ENCODE measurements at places on chromosomes 1 and 21.

GRCh38 chr1:154157520-154158306 lies 2.8 kb upstream of the NUP210L start:
- DNase-seq: peak; percentile 65

- DNase-seq: no peak
These were observed 26.3 kb downstream of the GADD45A start for GRCh38 chr1:67711158-67711854.

DNA sequence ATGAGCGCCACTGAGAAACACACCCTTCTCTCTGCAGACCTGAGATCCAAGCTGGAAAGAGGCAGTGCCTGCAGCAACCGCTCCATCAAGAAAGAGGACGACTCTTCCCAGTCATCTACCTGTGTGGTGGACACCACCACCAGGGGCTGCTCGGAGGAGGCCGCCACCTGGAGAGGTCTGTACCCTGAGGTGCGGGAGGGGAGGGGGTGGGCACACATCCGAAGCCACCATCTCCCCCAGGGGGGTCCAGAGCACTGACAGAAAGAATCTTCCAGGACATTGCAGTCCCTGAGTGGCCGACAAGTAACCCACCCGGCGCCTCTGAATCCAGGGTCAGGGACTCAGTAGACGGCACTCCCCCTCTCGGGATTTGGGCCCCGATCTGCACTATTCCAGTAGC lies 23.0 kb downstream of the TMEM201 start:
- no peak for DNase-seq

DNA sequence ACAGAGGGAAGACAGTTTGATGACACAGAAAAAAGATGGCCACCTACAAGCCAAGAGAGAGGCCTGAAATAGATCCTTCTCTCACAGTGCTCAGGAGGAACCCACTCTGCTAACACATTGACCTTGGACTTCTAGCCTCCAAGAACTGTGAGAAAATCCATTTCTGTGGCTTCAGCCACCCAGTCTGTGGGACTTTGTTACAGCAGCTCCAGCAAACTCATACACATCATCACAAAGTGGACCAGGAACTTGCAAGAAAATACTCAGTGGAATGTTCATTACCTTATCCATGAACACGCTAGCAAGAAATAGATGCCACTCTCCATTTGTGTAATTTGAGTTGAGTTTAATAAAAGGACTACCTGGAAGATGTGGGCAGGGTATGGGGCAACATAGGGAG lies 38.1 kb upstream of the VWA5B1 start:
- DNase-seq: no peak

DNA sequence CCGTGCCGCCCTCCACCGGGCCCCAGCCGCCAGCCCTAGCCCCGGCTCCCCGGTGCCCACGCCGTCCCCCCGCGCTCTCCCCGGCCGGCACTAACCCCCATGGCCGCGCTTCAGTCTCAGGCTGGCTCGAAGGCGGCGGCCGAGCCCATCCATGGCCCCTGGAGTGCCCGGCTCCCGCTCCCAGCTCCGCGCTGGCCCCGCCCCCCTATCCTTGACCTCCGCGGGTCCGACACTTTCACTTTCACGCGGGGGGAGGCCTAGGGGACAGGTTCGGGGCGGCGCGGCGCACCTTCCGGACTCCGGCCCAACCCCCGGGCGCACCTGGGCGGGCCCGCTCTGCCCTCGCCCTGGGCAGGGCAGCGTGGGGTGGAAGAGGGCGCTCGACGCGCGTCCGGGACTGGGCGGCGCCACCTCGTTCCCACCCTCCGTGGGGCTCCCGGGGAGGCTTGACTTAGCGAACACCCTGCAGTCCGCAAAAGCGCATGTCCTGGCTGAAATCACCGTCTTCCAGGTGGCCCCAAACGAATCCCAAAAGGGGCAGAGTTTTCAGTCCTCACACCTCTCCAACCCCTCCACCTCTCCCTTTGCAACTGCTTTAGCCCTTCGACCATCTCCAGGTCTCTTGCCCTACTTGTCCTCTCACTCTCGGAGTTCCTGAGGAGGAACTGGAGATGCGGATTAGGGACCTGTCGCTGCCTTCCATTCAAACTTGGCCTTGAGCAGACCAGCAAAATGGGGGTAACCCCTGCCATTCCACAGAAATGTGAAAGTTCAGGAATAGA lies 3.9 kb upstream of the DENND2D start:
- no peak for DNase-seq

DNA sequence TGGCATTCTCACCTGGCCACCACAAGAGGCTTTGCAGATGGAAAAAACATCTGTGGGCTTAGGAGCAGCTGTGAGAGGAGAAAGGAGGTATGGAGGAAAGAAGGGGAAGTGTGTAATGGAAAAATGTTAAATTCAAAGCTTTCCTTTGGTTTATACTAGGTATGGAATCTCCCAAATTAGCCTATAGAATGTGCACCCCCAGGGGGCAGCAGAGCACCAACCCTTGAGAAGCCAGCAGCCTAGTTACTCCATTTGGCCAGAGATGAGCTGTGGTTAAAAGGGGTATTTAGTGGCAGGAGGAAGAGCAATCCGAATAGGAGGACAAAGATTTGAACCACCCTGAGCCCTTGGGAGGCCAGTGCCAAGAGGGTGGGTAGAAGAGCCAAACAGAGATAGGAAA lies 97.5 kb upstream of the CTTNBP2NL start:
- no peak for DNase-seq

- no peak for DNase-seq
These were observed 59.1 kb upstream of the PDC start for GRCh38 chr1:186519982-186520381.

GRCh38 chr1:115976921-115977498 lies 697 bp downstream of the SLC22A15 start:
- no peak for DNase-seq

DNA sequence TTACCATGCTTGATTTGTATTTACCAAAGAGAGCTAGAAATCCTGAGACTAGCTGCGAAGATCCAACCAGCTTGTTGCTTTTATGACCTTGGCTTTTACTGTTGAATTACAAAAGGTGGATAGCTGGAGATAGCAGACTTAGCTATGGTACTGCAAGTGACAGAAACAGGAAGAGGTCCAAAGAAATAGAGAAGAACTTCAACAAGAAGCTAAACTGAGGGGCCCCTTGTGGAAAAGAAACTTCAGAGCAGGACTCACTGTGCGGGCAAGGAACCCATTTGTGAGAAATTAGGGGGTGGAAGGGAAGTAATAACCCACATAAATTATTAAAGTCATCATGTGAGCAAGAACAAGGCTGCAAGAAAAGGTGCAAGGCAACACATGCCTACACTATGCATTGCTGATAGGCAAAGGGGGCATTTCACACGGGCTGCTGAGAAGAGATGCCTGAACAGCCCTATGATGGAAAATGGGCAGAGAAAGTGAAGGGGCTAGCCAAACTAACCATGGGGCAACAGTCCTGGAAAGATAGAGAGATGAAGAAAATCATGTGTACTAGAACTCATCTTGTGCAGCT lies 116.6 kb upstream of the PRDX6 start:
- no peak for DNase-seq

DNA sequence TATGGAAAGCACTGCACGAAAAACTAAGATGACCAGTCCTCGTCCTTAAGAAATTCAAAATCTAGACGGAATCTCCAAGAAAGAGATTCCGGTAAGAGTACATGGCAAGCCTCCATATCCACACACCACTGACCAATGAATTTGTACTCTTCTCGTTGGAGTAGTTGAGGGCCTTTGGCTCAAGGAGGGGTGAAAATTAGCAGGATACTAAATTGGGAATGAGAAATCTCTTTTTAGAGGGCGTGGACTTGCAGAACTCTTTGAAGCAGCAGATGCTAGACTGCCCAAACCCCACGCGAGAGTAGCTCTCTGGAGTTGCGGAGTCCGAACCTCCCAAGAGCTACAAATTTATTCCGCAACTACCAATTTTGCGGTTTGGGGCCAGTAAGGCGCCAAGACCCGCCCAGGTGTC lies 872 bp upstream of the PPP2R5A start:
- DNase-seq: no peak

GRCh38 chr1:204509186-204509635 lies 7.0 kb upstream of the MDM4 start:
- no peak for DNase-seq

DNA sequence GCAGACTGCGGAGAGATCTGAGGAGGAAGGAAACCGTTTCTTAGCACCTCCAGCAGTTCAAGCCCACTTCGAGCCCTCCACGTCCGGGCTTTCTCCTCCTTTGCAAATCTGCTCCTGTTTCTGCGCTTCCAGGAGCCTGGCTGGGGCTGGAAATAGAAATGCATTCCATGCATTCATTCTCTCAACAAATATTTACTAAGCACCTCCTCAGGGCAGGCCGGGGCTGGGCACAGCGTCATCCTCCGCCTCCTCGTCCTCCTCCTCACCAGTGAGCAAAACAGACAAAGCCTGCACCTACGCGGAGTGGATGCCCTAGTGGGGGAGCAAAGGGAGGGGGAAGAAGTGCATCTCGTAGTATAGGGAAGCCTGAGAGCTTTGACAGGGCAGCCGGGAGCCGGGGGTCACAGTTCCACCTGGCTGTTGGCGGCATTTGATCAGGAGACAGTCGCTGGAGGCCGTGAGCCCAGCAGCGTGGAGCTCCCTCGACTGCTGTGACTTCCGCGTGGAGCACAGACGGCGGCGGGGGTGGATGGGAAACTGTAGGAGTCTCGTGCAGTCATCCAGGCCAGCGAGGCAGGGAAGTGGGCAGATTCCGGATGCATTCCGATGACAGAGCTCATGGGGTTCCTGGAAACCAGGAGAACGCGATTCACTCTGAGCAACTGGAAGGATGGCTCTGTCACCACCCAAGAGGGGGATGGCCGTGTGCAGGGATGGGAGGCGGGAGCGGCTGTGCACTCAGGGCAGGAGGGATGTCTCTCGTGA lies 93.5 kb downstream of the SIK1 start:
- no peak for DNase-seq

GRCh38 chr1:12128120-12128519 lies 38.7 kb upstream of the TNFRSF1B start:
- DNase-seq: no peak

All from stimulated activated CD4-positive, alpha-beta T cell treated with anti-CD3 and anti-CD28 coated beads, Interleukin-1b, Interleukin-23, amount 100 ng/mL, for 4 hours (primary cell).